ENCODE measurements at places on chromosomes 16 and 17.

GRCh38 chr16:59634004-59634579, 900.0 kb upstream of the GOT2 start:
- no peak for DNase-seq

GRCh38 chr17:8159459-8160223, 3.1 kb downstream of the VAMP2 start:
- no peak for DNase-seq

DNA sequence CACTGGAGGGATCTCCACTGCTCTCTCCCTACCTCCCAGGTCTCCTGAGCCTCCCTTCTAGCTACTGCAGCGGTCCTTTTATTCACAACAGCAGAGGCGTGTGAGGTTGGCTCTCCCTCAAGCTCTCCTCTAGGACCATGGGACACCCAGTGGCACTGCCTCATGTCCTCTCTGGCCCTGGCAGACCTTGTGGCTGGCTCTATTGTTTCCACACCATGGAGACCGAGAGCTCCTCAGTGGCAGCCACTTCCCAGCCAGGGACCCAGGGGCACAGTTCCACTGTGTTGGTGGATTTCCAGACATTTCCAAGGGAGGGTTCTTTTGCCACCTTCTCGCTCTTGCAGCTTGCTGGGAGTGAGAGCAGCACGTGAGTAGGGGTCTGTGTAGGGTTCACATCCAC, 204.9 kb downstream of the AXIN2 start:
- no peak for DNase-seq

DNA sequence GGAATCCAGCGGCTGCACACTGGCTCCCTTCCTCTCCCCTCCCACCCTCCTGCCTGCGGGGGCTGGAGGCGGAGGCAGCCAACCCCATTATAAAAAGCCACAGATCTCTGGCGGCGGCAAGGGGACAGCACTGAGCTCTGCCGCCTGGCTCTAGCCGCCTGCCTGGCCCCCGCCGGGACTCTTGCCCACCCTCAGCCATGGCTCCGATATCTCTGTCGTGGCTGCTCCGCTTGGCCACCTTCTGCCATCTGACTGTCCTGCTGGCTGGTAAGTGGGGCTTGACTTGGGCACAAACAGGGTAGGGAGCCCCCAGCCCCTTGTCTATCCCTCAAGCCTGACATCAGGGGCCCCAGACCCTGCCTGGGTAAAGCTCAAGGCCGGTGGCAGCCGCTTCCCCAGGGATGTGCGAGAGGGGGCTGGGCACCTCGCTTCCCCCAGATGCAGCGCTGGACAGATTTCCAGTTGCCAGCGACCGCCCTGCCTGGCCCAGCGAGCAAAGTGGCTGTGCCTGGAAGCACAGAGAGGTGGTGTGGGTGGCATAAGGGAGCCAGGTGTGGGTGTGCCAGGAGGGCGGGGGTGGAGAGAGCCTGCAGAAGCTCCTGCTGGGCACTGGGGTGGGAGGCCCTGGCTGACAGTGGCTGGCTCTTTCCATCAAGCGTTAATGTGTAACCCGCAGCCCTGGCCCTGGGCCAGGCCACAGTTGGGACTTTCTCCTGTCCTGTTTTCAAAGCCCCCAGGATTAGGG, at the start of gene CX3CL1:
TSS of gene CX3CL1 (plus strand) at position 119 of the 745 bp plus-strand sequence. CDS start at position 198, 79 bp downstream.
- peak; percentile 63 for DNase-seq

DNA sequence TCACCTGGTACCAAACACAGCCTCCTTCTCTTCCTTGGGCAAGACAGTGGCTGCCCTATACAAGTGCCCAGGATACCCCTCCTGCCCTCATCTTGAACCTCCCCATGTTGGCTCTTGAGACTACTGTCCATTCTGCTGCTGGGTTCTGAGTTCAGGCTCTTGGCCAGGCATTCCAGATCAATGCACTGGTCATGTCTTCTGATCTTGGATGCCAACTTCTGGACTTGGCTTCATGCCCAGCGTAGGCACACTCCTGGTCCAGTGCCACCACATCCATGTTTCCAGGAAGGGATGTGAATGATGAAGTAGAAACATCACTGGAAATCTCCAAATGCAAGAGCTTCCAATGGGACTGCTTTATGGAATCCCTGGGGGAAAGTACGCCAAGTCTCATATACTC, 51.5 kb downstream of the DYNLRB2 start:
- no peak for DNase-seq
